Cortex of kidney (tissue), 1 donor: ENCODE measurements at places on chromosomes 7 and 10.

- no peak for DNase-seq
Measured at GRCh38 chr10:89274928-89275327, 23.4 kb upstream of the LIPA start.

DNA sequence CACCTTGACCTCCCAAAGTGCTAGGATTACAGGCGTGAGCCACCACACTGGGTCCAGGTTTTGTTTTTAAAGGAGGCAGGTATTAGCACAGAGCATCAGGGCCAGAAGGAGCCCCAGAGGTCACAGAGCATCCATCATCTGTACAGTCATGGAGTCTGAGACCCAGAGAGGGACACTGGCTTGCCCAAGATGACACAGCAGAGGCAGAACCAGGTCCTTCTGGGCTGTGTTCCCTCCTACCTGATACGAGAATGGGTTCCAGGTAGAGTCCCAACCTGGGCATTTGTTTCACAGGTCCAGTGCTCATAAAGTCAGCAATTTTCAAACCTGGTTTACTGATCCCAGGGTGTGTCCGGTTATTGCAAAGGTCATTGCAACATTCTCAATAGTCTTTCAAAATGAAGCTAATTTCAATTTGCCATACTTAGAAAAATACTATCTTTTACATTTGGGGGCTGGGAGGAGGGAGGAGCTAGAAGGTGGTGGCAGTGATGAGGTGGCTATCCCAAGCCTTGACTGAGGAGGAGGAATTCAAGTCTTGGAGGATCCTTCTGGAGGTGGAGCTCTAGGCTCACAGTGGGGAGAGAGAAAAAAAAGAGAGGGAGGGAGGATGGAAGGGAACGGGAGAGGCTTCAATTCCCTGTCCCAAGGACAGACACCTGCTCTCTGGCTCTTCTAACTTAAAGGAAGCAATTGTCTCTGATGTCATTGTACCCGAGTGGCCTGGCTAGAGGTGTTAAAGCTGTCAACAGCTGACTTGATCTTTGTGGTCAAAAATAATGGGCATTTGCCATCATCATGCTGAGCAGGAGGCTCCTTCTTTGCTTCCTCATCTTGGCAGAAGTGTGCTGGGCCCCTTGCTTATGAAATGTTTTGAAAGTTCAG, 8.1 kb downstream of the MXI1 start:
- DNase-seq: no peak

GRCh38 chr7:131145026-131145425, 182.7 kb upstream of the MKLN1 start:
- DNase-seq: no peak

GRCh38 chr7:80721883-80722615, 83.6 kb downstream of the CD36 start:
- no peak for DNase-seq

GRCh38 chr7:2003451-2003930, 229.3 kb downstream of the MAD1L1 start:
- DNase-seq: no peak

DNA sequence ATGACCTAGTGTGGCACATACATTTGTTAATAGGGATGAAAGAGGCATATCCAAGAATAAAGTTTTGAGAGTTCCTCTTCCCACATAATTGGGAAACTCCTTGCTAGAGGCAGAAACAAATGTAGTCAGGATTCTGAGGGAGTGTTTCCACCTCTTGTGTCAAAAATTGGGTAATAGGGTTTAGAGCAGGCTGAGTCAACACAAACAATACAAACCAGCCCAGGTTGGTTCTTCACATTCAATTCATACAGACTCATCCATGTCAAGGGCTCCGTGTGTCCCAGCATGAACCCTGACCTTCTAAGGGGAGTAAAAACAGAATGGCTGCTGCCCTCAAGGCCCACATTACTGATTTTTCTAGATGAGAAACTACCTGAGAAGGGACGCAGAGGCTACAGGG, 75.3 kb downstream of the GLI3 start:
- DNase-seq: no peak

DNA sequence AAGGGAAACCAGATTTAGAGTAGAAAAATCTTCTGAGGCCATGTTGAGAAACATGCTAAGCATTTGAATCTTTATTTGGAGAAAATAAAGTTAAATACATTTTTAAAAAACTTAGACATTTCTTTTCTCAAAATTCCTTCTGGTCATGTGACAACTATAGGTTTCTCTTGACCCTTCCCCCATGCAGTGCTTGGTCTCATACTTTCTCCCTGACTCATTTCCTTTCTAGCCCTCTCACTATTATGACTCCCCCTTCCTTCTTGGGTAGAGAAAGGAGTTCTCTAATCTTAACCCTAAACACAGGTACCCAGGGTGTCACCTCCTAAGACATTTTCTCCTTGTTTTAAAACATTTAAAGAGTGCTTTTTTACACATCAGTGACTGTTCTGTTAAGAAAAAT, 179.5 kb upstream of the TMEM106B start:
- no peak for DNase-seq

- no peak for DNase-seq
Measured at GRCh38 chr7:103952408-103952807, 37.0 kb downstream of the RELN start.

DNA sequence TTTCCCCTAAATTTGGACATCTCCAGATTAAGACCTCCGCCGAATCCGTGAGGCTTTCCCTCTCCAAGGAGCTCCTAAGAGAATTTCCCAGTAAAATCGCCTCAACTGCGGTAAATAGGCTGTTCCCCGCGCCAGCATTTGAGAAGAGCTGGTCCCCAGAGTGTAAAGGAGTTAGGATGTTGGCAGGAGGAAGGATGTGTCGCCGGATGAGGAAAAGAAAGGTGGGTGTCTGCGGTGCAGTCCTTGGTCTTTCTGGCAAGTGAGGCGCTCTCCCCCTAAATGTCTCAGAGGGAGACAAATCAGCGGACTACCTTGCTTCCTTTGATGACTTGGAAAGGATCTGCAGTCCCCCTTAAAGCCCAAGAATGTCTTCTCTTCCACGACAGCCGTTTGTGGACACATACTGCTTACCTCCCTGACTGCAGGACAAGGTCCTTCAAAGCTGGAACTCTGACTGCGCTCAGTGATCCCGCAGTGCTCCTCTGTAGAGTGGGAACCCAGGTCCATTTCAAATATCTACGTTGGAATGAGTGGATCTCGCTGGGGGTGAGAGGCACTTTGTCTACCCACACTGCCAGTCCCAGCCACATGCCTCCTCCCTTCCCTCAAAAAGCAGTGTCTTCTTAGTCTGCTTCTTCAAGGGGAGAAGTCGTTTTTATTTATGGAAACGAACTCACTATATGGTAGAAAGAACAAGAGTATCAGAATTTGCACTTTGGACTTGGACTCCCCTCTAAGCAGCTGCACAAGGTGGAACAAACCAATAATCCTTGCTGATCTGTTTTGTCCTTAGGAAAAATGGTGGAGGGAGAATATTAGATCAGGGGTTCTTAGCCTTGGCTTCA, 1.1 kb upstream of the DLG5 start:
- no peak for DNase-seq

GRCh38 chr10:6780008-6780677, 200.1 kb upstream of the PRKCQ start:
- no peak for DNase-seq

DNA sequence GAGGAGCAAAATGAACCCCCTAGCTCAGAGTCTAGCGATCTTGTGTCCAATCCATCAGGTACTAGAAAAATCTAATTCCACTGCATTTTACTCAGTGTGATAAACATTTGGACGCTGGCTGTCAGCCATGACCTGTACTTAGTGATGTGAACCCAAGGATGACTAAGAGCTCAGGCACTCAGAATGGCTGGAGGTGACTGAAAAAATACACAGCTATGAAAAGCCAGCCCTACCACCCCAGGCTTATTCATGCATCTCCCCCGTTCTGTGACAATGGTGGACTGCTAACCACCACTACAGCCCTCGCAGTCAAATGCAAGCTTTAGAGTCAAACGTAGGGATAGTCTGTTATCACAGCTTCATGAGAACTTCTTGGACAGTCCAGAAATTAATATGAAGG, 14.9 kb downstream of the AFAP1L2 start:
- DNase-seq: no peak

GRCh38 chr10:94006591-94007550, 13.1 kb downstream of the PLCE1 start:
- no peak for DNase-seq

DNA sequence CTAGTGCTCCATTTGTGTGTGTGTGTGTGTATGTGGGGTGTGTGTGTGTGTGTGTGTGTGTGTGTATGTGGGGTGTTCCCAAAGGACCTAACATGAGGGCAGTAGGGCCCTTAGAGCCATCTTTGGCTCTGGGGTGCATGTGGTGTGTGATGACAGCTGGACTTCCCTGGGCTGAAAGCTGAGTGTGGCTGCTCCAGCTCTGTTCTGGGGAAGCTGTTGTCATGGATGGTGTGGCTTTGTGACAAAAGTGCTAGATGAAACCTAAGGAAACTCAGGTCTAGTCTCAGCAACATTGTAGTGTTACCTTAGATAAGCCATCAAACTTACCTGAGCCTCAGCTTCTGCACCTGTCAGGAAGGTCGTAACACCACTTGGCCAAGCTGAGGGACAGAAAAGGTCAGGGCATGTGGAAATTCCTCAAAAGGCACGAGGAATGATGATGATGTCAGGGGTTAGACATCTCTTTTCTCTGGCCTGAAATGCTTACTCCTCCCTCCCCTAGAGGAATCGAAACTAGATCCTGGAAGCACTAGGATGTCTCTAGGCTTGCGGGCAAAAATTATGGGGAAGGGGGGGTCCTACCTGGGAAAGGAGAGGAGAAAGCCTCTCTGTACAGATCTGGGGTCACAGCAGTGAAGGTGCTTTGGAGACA, 115.4 kb downstream of the RPS24 start:
- DNase-seq: no peak

GRCh38 chr7:11667071-11667809, 164.8 kb downstream of the THSD7A start:
- no peak for DNase-seq

- DNase-seq: no peak
Measured at GRCh38 chr7:96084881-96085553, 236.9 kb downstream of the SLC25A13 start.

DNA sequence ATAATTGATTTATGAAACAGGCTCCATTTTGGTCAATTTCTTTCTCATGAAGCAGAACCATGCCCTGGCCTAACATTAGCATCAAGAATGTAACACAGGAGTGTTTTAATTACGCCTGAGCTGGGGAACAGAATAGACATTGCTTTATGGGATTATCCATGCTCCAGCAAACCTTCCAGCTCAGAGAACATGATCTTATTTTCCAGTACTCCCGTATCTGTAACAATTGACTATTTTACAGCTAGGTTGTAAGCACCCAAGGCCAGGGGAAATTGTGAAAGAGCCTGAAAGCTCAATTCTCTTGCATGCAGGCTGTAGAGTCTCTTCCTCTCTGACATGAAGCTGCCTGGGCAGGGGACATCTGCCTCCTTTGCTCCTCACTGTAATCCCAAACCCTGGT, 30.8 kb upstream of the CRYGN start:
- no peak for DNase-seq

DNA sequence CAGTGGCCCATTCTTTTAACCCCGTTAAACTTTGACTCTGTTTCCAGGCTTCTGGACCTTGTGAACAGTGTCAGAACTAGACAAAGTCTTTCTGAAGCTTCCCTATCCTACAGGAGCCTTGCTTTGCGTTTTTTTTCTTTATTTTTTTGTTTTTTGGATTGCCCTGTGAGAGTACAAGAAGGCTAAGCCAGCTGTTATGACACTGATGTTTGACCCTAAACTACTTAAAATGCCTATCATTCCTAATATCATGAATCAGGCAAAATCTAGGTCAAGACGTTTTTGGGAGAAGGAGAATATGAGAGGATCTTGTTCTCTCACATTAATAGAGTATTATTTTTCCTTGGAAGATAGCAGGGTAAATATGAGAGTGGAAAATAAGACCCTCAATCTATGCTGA, 79.8 kb downstream of the EPDR1 start:
- no peak for DNase-seq

- no peak for DNase-seq
Measured at GRCh38 chr7:452791-453455, 66.7 kb downstream of the PDGFA start.

DNA sequence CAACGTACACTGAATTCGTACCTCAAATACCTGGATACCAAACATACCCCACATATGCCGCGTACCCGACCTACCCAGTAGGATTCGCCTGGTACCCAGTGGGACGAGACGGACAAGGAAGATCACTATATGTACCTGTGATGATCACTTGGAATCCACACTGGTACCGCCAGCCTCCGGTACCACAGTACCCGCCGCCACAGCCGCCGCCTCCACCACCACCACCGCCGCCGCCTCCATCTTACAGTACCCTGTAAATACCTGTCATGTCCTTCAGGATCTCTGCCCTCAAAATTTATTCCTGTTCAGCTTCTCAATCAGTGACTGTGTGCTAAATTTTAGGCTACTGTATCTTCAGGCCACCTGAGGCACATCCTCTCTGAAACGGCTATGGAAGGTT, 9.5 kb upstream of the SGCE start:
- no peak for DNase-seq

- DNase-seq: no peak
Measured at GRCh38 chr7:111883241-111883640, 320.9 kb upstream of the IMMP2L start.

- DNase-seq: no peak
Measured at GRCh38 chr7:55348502-55348901, 16.6 kb upstream of the LANCL2 start.

DNA sequence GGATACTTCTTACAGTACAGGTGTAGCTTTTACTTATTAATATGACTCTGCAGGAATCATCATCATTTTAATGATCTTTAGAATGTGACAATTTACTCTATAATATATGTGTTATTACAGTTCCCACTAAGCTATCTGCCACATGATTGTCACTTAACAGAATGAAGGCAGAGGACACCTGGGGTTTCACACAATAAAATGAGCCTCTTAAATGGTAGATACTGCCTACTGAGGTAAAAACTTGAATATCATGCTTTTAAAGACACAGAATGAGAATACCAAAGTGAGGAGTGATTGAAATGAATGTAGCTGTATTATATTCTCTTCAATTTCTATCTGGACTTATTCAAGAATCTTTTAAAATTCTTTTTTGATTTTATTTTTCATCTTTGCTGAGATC, 1255.3 kb upstream of the LRRN3 start:
- DNase-seq: no peak

DNA sequence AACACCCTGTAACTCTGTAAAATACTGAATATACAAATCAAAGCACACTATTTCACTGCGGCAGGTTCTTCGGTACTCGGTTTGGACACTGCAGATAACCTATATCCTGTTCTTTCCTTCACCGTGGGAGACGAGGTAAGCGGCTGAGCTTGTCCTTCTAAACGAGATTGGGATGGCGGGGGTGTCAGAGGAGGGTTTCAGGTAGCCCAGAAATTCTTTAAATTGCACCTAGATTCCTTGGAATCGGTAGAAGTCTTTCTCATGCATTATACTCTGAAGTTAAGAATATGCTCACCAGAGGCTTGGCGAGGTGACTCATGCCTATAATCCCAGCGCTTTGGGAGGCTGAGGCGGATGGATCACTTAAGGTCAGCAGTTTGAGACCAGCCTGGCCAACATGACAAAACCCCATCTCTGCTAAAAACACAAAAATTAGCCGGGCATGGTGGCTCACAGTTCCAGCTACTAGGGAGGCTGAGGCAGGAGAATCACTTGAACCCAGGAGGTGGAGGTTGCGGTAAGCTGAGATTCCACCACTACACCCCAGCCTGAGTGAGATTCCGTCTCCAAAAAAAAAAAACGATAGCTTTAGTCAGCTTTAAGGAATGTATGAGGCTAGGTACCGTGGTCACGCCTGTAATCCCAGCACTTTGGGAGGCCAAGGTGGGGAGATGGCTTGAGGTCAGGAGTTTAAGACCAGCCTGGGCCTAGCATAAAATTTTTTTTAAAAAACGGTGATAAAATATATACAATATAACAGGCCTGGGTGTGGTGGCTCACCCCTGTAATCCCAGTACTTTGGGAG, 10.1 kb upstream of the LAT2 start:
- no peak for DNase-seq
